ENCODE measurements at places on chromosomes 11 and 22.

GRCh38 chr11:94494126-94494680 lies 419 bp downstream of the ANKRD49 start:
- no peak for DNase-seq

- DNase-seq, result no peak
Measured at GRCh38 chr11:79265756-79266322, 175.0 kb downstream of the TENM4 start.

- DNase-seq, result no peak
Measured at GRCh38 chr11:86885311-86885710, 69.9 kb downstream of the FZD4 start.

DNA sequence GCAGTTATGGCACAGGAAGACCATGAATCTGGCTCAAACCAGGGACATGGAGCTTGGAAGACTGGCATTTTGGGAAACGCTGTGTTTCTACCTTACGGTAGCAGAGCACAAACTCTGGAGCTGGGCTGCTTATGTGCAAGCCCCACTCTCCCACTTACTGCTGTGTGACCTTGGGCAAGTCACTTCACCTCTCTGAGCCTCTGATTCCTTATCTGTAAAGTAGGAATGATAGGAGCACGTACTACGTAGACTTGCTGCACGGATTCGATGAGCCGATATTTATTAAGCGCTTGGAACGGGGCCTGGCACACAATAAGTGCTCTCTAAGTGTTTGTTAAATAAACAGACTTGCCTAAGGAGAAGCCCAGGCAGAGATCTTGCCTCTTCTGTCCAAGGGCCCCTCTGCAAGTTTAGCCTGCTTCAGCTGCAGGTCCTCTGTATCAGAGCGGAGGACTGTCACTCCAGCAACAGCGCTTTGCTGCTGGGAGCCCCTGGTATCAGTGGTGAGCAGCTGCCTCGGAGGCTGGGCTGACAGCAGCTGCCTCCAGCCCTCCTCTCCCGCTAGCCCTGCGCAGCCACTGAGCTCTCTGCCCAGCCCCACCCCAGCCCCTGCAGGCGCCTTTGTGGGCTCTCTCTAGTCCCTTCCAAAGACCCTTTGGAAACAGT lies 96.9 kb upstream of the ANO1 start:
- DNase-seq, result no peak

- no peak for DNase-seq
Measured at GRCh38 chr11:65663639-65664200, 1.0 kb upstream of the RELA start.

- DNase-seq, result no peak
Measured at GRCh38 chr11:11937957-11938356, 70.5 kb downstream of the DKK3 start.

Data from Jurkat, Clone E6-1 (cell line).